ENCODE measurements at places on chromosomes 3 and 15.
A peak's percentile ranks its signal among the peaks of the same experiment; 100 is the strongest.

GRCh38 chr3:56189536-56189935, 278.7 kb downstream of the ERC2 start:
- DNase-seq, result no peak

GRCh38 chr3:149548669-149549065, 74.2 kb downstream of the TM4SF4 start:
- no peak for DNase-seq

DNA sequence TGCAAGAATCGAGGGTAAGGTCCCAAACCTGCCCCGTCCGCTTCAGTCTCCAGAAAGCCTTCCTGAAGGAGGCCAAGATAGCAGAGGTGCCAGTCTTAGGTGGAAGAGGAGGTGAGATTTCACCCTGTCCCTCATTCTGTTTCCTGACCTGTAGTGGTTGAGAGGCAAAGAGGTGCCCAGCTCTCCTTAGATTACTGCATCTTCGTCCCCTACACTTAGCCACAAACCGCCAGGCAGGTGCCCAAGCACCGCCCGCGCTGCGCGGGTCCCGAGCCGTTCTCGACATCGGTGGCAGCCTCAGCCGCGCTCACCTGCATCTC, 23.8 kb upstream of the POLG start:
- DNase-seq, result no peak

- DNase-seq, result no peak
These were observed 20.0 kb upstream of the MFSD1 start for GRCh38 chr3:158781849-158782248.

DNA sequence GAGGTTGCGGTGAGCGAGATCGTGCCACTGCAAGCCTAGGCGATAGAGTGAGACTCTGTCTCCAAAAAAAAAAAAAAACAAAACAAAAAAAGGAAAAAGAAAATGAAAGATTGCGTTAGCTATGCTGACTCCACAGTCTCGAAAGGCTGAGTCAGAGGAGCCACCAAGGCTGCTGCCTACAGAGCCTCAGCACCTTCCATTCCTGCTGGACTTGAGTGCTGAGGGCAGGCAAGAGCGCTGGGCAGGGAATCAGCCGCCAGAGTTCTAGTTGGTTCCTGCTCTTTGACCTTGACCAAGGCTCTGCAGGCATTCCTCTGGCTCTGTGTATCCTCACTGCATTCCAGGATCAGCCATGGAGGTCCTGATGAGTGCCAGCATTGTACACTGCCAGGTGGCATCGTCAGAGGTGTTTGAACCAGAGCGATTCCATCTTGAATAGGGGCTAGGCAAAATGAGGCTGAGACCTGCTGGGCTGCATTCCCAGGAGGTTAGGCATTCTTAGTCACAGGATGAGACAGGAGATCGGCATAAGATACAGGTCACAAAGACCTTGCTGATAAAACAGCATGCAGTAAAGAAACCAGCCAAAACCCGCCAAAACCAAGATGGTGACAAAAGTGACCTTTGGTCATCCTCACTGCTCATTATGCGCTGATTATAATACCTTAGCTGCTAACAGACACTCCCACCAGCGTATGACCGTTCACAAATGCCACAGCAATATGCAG, 5.9 kb downstream of the MESP2 start:
- no peak for DNase-seq

DNA sequence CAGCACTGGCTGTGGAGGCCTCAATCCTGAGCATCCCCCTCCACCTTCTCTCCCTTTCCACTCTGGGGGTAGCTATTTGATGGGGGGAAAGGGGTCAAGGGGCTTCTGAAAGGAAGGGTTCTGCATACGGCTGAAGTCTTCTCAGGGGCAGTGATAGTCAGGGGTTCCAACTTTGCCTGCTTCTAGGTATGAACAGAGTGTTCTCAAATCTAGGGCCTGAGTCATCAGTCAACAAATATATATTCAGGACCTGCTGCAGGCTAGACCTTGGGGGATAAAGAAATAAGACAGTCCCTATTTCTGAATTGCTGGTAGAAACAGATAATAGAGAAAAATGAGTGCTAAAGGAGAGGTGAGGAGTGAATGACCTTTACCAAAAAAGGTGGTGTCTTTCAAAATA, 12.8 kb downstream of the RGMA start:
- DNase-seq, result no peak

DNA sequence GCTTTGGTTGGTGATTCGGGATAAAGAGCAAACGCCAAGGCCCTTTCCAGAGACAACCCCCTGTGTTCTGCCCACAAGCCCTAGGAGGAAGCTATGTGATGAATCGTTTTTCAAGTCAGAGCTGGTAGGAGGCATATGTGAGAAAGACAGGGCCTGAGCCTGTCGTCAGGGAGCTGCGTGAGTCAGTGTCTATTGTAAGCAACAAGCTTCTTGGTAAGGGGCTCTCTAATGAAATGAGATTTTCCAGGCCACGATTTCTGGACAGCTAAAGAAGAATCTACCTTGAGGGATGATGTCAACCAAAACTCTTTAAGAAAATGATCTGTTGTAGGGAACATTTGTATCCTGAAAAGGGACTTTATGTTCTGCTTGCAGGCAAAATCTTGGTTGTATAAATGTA, 318.9 kb upstream of the IL12A start:
- DNase-seq, result no peak

DNA sequence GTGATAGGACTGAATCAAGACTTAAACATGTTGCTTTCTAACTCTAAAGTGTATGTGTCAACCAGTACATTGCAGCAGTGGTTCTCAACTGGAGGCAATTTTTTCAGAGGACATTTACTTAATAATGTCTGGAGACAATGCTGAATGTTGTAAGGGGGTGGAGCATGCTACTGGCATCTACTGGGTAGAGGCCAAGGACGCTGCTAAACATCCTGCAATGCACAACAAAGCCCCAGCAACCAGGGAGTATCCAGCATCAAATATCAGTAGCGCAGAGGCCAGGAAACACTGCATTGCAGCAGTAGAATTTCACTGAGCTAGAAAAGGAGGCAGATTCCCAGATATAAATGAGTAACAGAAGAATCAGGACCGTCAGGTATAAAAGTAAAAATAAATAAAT, 79.8 kb upstream of the GRM7 start:
- DNase-seq, result no peak

DNA sequence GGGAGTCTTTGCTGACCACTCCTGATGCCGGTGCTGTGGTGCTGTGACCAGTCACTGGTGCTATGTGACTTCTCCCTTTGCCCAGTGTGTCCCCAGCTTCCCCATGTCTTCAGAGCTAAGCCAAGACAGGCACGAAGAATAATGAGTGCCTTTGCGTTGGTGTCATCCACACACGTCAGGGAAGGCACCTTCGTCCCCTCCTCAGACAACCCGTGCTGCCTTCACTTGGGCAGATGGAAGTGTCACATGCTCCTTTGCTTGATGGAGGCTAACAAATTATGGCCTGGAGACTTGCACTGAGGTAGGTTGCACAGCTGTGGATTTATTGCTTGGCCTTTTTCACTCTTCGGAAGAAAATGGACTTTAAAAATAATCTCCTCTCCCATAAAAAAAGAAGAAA, 291.8 kb downstream of the OCA2 start:
- no peak for DNase-seq

GRCh38 chr15:29952225-29952624, 130.0 kb upstream of the TJP1 start:
- DNase-seq, result no peak

GRCh38 chr3:195440379-195440778, 2.4 kb downstream of the ACAP2 start:
- peak; percentile 38 for DNase-seq

DNA sequence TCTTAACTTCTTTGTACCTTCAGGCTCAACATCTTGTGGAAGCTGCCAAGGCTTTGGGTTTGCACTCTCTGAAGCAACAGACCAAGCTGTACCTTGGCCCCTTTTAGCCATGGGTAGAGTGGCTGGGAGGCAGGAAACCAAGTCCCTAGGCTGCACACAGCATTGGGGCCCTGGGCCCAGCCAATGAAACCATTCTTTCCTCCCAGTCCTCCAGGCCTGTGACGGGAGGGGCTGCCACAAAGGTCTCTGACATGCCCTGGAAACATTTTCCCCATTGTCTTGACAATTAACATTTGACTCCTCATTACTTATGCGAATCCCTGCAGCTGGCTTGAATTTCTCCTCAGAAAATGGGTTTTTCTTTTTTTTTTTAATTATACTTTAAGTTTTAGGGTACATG, 253.1 kb upstream of the GADL1 start:
- DNase-seq, result no peak

DNA sequence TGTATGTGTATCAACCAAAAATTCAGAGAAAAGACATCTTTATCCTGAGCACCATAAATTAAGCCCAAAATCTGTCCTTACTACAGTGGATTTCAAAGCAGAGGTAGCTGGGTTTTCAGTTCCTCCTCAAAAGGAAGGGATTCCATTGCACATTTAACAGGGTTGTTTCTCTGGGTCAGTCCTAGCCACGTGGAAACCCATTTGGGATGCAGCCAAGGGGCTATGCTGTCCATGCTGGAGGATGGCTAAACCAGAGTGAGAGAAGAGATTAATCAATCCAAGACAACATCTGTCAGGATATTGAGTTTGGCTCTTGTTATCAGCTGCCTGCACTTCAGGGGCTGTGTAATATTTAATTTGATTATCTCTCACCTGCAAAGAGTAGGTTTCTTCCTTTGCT, 28.1 kb downstream of the LSAMP start:
- no peak for DNase-seq

DNA sequence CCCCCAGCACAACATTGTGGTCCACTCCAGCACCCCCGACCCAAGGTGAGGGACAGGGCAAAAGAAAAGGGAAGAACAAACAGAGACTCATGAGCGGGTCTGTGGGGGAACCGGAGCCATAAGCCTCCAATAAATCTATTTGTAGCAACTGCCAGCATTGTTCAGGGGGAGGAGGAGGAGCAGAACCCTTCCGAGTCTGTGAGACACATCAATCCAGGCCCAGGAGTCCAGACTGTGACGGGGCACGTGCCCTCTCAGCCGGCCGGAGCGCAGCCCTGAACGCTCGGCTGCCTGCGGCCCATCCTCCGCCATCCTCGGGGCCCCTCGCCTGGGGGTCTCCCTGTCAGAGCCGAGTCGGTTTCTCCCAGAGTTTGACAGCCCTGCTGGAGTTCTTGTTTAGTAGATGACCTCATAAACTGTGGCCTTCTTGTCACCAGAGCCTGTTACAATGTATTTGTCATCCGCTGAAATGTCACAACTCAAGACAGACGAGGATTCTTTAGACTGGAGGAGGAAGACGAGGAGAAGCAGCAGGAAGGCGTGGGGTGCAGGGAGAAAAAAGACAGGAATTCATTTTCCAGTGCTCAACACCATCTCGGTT, 47.9 kb downstream of the TLE3 start:
- DNase-seq, result no peak

- no peak for DNase-seq
These were observed 11.3 kb upstream of the P2RY12 start for GRCh38 chr3:151395806-151396205.

- DNase-seq, result no peak
These were observed 160.4 kb upstream of the KCNH8 start for GRCh38 chr3:18987862-18988447.

GRCh38 chr3:159838938-159839337, 149.7 kb upstream of the IL12A start:
- no peak for DNase-seq

GRCh38 chr15:29687204-29687815, 135.0 kb downstream of the TJP1 start:
- no peak for DNase-seq

- DNase-seq, result no peak
These were observed 135.6 kb downstream of the KCNMB2 start for GRCh38 chr3:178671791-178672190.

DNA sequence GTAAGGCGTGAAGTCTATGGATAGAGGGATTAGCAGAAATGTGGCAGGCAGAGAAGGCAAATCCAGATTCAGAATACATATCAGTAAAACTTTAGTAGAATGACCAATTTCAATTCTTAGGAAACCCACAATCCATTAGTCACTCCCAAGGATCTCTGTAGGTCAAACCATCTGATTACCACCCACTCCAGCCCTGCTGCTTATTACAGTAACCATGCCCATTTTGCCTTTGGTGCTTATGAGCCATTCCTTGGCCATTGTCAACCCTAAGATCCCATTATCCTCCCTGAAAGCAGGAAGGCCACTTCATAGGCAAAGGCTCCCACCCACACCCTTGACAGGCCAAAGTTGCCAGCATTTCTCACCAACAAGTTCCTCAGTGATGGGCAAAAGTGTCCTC, 5.1 kb upstream of the KLHL40 start:
- no peak for DNase-seq

DNA sequence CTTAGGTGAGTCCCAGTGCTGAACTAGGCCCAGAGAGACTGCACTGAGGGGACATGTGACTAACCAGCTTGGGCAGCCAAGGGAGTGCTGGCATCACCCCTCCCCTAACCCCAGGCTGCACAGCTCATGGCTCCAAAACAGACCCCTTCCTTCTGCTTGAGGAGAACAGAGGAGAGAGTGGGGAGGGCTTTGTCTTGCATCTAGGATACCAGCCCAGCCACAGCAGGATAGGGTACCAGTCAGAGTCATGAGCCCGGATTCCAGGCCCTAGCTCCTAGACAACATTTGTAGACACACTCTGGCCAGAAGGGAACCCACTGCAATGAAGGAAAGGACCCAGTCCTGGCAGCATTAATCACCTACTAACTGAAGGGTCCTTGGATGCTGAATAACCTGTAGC, 49.9 kb upstream of the PLSCR4 start:
- DNase-seq, result no peak

DNA sequence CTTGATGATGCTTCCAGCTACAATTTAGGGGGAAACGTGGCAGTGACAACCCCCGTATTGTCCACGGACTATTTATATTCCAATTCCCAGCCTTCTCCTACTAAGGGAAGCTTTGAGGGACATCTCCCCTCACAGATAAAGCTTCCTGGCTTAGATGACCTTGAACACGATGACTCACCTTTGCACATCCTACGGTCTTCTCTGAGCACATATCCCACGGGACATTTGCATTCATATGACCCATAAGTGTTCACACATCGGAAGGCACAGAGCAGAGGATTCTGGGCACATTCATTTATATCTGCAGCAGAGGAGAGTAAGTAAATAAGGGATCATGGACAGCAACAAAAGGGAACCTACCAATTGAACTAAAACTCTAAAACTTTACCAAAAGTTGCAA, 101.5 kb downstream of the DUT start:
- no peak for DNase-seq

DNA sequence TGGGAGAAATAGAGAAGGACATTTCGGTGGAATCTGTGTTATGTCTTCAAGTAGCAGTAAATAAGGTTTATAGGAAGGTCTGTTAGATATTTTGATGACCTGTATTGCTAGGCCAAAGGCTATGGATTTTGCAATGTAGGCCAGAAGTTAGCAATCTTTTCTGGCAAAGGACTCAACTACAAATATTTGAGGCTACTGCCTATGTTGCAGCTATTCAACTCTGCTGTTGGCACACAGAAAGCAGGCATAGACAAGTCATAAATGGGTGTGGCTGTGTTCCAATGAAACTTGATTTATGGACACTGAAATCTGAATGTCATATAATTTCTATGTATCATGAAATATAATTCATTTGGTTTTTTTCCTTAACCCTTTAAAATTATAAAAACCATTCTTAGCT, 438.7 kb upstream of the C2CD4B start:
- no peak for DNase-seq
